ENCODE measurements at places on chromosomes 7 and 10.

DNA sequence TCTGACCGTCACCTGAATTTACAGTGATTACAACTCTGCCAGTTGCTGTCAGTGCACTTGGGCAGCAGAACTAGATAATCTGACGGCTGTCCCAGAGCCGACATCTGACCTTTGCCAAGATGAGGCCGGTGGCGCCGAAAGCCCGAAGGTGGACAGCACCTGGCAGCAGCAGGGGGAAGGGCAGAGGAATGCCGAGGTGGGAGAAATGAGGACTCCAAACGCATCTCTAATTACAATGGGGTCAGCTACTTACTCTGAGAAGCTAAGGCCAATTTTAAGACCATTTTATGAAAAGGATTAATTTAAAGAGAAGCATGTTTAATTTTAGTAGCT lies 33.8 kb downstream of the TRIM8 start:
- DNase-seq = no peak

DNA sequence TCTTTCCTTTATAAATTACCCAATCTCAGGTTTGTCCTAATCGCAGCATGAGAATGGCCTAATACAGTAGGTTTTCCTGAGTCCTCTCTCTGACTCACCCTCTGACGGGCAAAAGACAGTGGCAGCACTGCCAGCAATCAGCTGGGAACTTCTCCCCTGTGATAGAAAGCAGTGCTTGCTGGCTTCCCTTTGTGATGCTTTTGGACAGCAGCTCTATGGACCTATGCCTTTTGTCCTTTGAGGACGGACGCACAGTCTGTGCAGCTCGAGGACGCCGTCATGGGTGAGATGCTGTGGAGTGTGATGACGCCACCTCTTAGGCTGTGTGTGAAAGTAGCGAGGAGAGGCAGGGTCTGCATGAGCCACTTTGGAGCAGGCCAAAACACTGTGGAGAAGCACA lies 68.8 kb downstream of the KIAA1217 start:
- DNase-seq = no peak

DNA sequence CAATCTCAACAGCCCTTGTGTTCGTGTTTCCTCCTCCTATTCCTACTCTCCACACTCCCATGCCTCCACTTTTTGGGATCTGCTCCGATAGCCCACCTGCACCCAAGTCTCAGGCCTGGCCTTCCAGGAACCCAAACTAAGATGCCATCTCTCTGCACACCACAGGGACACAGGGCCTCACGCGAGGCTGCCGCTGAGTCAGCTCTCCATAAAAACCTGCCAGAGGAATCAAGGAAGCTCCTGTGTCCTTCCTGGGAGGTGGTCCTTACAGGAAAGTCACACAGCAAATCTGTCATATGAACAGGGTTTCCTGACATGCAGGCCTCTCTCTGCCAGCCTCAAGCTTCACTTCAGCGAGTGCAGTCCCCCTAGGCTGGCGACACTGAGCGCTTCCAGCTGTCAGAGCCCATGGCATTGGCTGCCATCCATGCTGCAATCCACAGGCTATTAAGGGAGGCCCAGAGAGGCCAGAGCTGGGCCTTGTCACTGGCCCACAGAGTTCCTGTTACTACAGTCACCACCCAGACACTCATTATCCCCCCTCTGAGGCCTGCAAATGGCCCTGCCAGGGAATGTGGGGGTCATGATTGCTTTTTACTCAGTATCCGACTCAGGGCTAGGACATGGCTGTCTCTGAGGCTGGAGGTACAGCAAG lies 151.4 kb downstream of the OAT start:
- DNase-seq = peak; percentile 3

DNA sequence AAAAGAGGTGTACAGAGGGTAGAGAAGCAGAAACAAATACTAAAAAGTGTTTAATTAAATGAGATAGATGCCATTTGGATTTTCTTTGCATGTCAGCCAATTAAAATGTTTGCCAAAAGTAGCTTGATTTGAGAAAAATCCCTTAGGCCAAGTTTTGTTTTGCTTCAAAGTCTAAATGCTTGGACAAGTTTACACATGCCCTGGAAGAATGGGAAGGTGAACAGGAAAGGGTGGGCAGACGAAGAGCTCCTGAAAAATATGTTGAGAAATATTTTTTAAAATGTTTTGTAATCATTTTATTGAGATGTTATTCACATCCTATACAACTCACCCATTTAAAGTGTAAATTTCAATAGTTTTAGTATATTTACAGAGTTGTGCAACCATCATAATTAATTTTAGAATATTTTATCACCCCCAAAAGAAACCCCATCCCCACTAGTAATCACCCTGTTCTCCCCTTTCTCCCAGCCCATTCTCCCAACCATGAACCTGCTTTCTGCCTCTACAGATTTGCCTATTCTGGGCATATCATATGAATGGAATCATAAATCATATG lies 98.5 kb upstream of the ANK3 start:
- DNase-seq = no peak

GRCh38 chr7:92698237-92698841 lies 108.1 kb upstream of the FAM133B start:
- peak; percentile 42 for DNase-seq

- peak; percentile 74 for DNase-seq
These were observed 563.1 kb upstream of the GALNT17 start for GRCh38 chr7:70568674-70569334.

- DNase-seq = peak; percentile 56
These were observed 640 bp upstream of the ZNF425 start for GRCh38 chr7:149126662-149127266.

DNA sequence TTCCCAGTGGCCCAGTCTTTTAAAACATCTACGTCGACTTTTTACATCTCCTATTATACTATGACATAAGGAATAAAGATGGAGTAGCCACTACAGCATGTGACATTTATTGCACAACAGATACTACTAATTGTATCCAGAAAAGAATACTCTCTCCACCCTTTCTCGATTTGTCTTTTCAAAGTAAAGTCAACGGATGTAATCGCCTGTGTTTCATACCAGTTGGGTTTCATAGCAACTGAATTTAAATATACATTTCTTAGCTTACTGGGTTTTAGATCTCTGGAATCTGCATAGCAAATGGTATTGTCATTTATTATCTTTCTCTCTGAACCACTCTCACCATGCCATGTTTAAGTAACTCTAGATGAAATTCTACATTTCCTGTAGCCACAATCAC lies 86.4 kb upstream of the TRIL start:
- no peak for DNase-seq

GRCh38 chr10:122435212-122435827 lies 19.1 kb upstream of the ARMS2 start:
- peak; percentile 43 for DNase-seq

GRCh38 chr10:96706331-96706853 lies 13.9 kb downstream of the PIK3AP1 start:
- no peak for DNase-seq

DNA sequence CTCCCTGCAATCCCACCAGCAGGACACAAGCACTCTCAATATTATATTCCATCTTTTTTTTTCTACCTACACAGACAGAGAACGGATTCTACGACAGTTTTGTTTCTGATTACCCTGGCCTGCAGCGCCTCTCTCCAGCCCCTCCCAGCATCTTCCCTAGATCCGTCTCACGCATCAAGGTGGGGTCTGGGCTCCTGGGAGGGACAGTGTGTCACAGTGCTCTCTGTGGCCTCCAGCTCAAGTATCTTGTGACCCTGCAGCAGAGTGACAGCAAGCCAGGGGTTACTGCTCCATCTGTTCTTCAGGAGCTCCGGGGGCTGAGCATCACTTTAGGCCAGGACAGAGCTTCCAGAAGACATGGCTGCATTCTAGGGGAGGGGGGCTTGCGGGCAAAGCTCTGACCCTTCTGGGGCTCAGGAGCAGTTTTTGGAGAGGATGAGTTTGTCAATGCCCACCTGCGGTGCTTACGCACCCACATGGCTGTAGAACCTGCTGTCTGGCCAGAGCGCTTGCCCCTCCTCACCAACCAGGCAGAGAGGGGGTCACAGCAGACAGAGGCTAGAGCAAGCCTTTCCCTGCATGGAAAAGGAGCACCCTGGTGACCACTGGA lies 22.6 kb downstream of the MYO1G start:
- DNase-seq = no peak

- no peak for DNase-seq
These were observed 109.1 kb upstream of the CTTNBP2 start for GRCh38 chr7:117982071-117983055.

DNA sequence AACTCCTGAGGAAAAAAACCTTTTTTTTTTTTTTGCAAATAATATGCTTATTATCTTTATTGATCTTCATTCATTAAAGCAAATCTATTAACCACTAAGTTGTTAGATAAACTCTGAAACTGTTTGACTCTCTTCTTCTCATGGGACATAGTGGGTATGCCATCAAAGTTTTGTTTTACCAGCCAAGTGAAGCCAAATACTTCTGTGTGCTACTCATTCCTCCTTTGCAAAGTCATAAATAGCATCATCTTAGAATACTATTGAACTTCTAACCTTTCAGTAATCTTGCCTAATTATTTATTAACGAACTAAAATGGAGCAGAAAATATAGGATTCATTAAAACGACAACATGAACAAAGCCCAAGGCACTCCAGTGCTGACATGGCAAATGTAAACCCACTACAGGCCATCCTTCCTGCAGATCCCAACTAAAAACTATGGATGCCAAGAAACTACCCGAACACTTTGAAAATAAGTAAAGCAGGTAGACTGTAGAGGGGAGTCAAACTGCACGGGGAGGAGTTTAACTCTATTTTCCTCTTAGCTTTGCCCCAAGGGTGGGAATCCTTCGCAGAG lies 61.2 kb upstream of the ODAD2 start:
- no peak for DNase-seq

DNA sequence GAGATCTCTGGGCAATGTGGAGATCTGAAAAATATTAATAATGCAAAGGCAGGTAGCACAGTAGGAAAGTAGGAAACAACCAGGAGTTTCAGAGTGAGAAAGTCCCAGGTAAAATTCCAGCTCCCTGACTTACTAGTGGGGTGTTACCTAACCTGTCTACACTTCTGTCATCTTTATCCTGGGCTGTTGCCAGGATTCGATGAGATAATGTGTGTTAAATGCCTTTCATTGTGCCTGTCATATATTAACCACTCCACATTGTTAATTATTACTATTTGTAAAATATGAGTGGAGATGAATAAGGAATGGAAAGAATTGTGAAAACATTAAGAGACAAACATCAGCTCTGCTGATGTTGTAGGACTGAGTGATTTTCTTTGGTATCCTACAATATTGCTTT lies 50.0 kb upstream of the FRMD4A start:
- no peak for DNase-seq

DNA sequence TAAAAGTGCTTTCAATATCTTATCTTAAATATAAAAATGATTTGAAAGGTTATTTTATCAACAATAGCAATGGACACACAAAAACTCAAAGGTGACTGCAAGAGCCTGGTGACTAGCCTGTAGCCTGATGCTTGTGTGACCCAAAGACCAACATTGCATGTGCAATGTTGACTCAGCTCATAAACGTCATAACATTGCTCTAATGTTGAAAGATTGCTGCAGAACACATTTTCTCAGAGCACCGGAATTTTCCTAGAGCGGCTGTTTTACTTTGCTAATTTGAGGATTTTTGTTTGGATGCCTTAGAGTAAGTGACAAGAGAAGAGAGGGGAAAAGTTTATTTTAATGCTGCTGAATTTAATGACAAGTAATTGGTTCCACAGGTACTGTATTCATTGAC lies 107.1 kb downstream of the RAB18 start:
- no peak for DNase-seq

GRCh38 chr7:99004216-99004615 lies 125.9 kb downstream of the TRRAP start:
- no peak for DNase-seq

GRCh38 chr10:99224766-99225165 lies 10.9 kb downstream of the HPSE2 start:
- no peak for DNase-seq

DNA sequence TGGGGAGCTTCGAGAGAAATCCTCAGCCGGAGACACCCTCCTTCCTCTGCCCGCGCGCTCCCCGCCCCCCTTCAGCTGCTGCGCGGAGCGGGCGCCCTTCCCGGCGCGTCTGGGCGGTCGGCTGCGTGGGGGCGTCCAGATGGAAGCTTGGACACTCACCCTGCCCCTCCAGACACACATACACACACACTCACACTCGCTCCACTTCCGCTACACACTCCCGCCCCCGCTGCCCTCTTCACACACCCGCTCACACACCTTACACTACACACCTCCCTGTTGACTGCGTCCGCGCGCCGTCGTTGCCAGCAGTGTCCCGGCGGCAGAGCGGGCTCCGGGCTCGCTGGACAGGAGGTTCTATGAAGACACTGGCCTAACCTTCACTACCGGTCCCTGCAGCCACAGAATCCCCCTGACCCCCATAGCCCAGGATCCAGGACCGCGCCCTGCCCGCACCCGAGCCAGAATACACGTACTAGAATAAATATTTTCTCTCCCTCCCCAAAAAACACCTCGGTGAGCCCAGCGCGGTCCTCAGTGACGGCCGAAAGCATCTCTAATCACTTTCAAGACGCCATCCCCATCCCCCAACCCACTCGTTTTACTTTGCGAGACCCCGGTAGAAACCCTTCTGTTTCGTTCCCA lies 1.1 kb upstream of the EGR2 start:
- no peak for DNase-seq

DNA sequence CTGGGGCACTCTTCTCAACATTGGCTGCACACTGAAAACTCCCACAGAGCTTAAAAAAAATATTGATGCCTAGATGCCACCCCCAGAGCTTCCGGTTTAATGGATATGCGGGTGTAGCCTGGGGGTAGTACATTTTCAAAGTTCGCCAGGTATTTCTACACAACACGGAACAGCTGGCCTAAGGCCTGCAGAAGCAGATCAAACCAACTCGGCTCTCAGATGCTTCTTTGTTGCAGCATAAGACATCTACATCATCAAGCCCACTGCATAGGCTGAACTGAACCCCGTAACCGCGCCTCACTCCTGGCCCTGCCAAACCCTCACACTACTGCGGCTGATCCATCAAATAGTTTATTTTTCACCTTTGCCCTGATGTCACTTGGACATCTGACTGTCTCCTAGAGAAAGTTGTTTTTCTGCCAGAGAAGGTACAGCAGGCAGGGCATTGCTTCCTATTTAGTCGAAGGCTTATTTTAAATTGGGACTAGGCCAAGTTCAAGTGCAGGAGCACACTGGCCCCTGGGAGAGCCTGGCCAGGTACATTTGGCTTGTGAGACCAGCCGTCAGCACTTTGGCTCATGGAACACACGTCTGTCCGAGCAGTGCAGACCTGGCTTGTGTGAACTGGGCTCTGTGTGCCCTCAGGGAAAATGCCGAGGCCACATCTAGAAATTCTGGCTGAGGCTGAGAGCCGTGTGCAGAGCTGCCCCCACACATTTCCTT lies 113.3 kb downstream of the TACC2 start:
- no peak for DNase-seq

DNA sequence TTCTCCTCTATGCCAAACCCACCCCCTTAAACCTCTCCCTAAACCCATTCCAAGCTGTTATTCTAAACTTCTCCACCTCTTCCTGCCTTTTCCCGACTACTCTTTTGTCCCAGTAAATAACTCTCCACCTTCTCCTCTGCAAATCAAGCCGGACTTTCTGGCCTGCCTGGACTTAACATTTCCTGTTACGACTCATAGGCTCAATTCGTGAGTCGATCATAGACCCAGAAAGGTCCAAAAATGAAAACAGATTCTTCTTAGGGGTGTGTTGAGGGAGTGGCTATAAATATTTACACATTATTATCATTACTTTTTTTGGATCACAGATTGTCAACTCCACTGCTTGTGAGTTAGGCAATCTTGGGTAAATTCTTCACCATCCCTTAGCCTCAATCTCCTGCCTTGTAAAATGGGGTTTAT lies 59.0 kb upstream of the HABP2 start:
- DNase-seq = no peak

Measured in NCI-H2081 (cell line).